Activated CD4-positive, CD25-positive, alpha-beta regulatory T cell treated with anti-CD3 and anti-CD28 coated beads, Interleukin-2, amount 50 U/mL, for 72 hours (primary cell): ENCODE measurements at places on chromosomes 16 and 17.

DNA sequence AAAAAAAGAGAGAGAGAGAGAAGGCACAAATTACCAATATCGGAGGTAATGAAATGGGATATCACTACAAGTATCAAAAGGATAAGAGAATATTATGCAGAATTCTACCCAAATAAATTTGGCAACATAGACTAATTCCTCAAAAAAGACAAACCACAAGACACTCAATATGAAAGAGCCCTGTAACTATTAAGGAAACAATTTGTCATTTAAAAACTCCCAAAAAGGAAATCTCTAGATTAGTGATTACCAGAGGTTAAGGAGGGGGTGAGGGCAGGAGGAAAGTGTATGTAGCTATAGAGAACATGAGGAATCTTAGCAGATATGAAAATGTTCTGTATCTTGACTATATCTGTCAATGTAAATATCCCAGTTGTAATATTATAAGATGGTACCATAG lies 54.0 kb downstream of the CFDP1 start:
- DNase-seq: no peak

- peak; percentile 12 for DNase-seq
These were observed 26.0 kb downstream of the TBX4 start for GRCh38 chr17:61478026-61478789.

DNA sequence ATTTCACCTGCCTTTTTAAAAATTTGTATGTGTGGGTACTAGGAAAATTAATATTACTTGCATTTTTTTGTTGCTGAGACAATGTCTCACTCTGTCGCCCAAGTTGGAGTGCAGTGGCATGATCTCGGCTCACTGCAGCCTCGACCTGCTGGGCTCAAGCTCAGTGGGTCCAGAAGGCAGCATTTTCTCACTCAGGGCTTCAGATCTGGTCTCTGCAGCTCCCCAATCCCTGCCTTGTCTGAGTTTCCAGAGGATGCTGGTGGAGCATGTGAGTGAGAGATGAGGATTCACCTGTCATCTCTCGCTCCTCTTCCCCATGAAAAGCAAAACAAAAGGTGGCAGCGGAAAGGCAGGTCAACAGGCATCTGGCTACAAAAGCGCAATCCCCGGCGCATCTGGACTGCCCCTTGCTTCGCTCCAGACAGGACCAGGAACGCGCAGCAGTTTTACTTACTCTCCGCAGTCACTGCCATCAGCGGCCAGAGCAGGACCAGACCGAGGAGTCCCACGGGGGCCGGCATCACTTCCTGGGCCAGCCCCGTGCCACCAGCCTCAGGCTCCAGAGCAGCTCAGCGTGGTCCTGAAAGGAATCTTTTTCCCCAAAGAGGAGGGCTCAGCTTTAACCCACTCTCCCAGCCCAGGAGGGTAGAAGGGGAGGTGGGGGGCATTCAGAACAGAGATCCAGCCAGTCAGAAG lies 59.9 kb downstream of the LITAF start:
- DNase-seq: no peak

GRCh38 chr16:62029947-62030346 lies 6.3 kb downstream of the CDH8 start:
- DNase-seq: no peak

GRCh38 chr16:47320546-47321310 lies 140.1 kb downstream of the ITFG1 start:
- DNase-seq: no peak

GRCh38 chr17:43782913-43783680 lies 2.9 kb downstream of the CFAP97D1 start:
- no peak for DNase-seq

- DNase-seq: no peak
These were observed 163.9 kb downstream of the SPECC1 start for GRCh38 chr17:20173091-20173490.

DNA sequence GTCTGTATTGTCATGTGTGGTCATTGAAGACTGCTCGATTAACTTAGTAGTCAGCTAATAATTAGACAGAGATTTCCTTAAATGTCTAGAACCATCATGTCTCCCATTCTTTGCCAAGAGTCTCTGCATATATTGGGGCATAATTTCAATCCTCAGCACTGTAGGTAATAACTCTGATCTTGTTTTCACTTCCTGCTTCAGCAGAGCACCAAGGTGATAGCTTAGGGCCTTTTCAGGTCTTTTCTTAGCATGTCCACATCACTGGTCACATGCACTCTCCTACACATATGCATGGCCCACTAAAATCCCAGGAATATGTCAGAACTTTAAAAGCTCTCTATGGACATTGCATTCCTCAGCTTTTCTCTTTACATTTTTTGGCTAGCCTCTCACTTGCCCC lies 110.3 kb upstream of the NACA2 start:
- DNase-seq: no peak

DNA sequence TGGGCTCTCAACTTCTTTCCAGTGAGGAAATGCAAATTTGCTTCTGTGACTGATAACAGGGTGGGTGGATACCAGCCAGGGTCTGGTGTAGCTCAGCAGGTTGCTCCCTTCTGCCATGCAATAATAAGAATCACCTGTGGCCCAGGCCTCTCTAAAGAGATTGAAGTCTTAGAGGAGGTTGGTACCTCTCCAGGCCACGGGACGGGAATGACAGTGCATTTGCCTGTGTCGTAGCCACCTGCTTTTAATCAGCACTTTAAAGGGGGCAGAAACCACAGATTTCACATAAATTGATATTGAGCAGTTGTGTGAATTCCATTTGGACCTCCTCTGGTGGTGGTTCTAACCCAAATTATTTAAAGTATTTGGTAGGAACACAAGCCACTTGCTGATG lies 246.9 kb downstream of the PRKCA start:
- DNase-seq: no peak

DNA sequence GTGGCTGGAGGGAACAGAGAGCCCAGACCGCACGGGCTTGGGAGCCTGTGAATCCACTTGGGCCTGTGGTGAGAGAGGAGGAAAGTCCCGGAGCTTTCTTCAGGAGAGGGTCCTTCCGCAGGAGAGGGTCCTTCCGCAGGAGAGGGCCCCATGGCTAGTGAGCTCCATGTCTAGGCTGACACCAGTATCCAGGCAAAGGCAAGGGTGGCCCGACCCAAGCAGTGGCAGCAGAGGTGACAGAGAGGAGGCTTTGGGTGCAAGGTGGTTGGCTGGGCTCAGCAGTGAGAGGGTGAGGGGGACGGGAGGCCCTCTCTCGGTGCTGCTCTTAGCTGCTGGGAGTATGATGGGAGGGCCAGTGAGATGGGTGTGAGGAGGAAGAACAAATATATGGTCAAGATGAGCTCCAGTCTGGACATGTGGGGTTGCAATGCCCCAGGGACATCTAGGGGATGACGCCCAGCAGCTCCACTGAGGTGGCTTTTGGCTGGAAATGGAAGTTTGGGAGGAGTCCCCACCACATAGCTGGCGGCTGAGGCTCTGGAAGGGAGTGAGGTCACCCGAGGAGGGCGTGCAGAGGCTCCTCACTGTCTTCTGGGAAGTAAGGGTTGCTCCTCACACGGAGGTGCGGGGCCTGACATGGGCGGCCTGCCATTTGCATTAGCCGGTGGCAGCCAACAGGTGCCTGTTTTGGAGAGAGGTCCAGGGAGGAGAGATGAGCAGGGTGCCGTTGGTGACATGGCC lies 2.3 kb upstream of the HSD3B7 start:
- DNase-seq: no peak

DNA sequence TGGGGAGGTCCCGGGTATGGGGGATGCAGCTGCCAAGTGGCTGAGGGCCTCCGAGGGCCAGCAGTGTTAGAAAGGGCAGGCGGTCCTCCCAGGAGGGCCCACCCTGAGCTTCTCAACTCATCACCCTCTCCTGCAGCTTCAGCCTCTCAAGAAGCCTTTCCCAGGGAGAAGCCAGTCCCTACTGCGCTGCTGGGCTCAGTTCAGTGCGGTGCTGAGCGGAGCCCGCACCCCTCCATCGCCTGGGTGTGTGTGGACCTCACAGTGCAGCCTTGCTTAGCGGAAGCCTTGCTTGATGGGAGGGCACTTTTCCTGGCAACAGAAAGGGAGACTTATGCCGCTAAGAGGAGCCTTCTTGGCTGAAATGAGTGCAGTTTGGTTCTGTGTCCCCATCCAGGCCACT lies 3.5 kb upstream of the APRT start:
- DNase-seq: no peak

- DNase-seq: no peak
These were observed 30.4 kb downstream of the BPTF start for GRCh38 chr17:67855504-67856324.

DNA sequence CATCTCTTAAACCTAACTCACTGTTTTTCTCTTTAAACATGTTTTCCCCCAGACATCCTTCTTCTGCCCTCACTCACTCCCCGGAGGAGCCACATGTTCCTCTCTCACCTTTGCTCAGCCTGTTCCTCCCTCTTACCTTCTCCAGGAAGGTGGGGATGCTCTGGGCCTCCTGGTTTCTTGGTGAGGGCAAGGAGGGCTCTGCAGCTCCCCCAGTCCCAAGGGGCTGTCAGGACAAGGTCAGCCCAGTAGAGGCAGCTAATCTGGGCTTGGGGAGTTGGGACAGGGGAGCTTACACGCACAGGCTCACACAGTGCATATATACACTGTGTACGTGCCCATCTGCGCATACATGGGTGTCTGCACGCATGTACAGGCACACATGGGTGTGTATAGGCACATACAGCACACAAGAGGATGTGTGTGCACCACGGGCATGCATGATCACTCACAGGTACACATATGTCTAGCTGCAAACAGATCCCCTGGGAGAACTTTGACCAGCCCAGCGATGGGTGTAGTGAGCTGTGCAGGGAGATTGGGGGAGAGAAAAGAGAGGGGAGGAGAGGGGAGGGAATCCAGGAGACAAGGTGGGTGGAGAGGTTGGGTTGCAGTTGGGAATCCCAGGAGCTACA lies 28.6 kb upstream of the SPNS3 start:
- DNase-seq: no peak

DNA sequence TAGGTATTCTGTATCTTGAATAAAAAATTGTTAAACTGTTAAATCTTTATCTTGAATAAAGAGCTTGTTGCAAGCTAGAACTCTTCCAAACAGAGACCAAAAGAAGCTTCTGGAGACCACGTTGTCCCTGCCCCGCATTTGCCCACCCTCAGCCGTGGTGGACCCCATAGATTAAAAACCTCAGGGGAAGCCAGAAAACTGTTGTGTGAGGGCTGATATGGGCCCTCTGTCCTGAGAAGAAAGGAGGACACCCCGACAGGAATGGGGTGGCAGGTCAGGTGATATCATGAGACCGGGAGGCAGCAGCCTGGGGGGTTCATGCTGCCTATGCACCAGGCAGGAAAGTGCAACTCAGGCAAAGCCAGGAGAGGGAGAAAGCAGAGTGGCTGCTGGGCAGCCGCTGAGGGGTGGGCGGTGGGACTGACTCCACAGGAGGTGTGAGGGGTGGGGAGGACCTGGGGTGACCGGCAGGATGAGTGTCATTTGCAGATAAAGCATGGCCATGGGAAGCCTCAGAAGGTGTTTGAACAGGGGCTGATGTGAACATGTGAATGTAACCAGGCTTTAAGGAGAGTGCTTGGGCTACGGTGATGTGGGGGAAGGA lies 147.8 kb downstream of the IRF8 start:
- DNase-seq: no peak

GRCh38 chr17:50426472-50426782 lies 409 bp downstream of the ACSF2 start:
- DNase-seq: no peak

- no peak for DNase-seq
These were observed 684 bp downstream of the ZFP90 start for GRCh38 chr16:68539711-68540239.

DNA sequence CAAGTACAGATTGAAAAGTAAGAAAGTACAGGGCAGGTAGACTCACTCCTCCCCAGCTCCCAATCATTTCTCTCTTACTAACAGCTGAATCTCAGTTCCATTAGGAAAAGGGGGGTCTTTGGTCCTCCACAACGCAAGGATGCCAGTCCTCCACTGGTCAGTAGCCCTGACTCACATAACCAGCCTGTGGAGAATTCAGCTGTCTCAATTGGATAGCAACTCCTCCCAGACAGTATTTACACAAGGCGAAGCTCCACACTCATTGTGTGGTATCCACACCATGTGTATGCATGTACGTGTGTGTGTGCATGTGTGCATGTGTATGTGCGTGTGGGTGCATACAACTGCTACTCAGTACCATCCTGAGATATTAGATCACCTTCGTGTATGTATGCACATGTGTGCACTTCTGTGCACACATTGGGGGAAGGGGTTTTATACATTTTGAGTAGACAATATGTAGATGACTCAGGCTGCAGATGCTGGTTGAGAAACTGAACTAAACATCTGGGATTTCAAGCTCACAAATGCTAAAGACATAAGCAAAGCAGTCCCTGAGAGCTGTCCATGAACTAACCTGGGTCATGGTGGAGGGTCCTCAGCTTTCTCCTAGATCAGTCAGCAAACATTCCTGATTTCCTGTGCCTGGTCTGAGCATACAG lies 240.1 kb downstream of the SLC39A11 start:
- DNase-seq: no peak

- DNase-seq: no peak
These were observed 61.3 kb upstream of the C16orf82 start for GRCh38 chr16:27005386-27005785.

- DNase-seq: no peak
These were observed 14.9 kb upstream of the NFATC3 start for GRCh38 chr16:68070249-68070730.

- no peak for DNase-seq
These were observed 56.9 kb upstream of the SOX9 start for GRCh38 chr17:72063756-72064450.
